CD4-positive, CD25-positive, alpha-beta regulatory T cell (primary cell): ENCODE measurements at places on chromosomes 11 and 22.

DNA sequence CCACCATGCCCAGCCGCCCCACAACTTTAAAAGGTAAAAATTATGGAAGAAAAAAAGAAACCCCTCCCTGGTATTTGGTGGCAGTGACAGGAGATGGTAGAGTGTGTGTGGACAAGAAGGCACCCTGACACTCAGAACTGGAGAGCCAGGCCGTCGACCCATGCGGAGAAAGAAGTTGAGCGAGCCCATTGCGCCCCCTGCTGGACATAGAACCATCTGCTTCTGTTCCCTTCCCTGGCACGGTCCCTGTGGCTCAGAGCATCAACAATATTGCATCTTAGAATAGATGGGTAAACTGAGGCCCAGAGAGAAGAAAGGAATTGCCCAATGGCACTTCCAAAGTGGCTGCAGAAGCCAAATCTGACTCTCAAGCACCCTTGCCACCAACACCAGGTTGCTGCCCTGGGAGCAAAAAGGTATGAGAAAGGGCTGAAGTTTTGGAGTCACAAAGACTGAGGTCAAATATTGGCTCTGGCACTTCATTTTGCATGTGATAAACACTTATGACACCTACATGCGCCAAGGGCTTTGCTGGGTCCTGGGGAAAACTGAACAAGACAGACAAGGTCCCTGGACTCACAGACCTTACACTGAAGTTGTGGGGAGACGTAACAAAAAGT is 8.6 kb downstream of the MRPL11 start:
- DNase-seq: peak; percentile 77

GRCh38 chr11:34926101-34926830 is 9.8 kb downstream of the PDHX start:
- DNase-seq: peak; percentile 7

GRCh38 chr11:82754410-82754809 is 20.7 kb upstream of the FAM181B start:
- DNase-seq: no peak

- DNase-seq: no peak
These were observed 76.4 kb downstream of the TMEM135 start for GRCh38 chr11:87114093-87114492.

GRCh38 chr11:36996795-36997194 is 398.8 kb upstream of the RAG2 start:
- DNase-seq: no peak

DNA sequence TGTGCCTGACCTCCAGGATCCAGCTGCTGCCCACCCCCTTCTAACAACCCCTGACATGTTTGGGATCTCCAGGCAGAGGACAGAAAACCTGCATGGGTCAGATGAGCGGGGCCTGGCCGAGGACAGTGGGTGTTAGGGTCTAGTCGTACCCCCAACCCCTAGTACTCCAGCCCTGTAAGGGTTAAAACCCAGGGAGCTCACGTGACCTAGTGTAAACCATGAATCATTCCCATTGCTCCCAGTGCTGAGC is 89.1 kb upstream of the CRYBB3 start:
- DNase-seq: no peak

DNA sequence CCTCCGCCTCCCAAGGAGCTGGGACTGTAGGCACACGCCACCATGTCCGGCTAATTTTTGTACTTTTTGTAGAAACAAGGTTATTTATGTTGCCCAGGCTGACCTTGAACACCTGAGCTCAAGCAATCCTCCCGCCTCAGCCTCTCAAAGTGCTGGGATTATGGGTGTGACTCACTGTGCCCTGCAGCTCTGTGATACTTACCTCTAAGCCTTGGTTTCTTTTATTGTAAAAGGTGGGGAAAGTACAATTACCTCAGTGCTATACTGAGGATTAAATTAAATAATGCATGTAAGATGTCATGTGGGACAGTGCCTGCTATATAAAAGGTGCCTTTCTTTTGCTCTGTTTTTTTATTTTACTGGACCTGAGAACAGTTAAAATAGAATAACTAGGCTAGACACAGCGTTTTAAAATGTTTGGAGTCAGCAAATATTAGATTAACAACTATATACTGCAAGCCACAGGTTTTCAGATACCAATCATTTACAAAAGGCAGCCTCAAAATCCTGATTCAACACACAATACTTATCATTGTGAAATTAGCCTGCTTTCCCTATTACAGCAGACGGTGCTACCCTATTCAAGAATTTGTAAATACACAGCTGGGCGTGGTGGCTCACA is 30.0 kb downstream of the PRR14L start:
- DNase-seq: no peak

DNA sequence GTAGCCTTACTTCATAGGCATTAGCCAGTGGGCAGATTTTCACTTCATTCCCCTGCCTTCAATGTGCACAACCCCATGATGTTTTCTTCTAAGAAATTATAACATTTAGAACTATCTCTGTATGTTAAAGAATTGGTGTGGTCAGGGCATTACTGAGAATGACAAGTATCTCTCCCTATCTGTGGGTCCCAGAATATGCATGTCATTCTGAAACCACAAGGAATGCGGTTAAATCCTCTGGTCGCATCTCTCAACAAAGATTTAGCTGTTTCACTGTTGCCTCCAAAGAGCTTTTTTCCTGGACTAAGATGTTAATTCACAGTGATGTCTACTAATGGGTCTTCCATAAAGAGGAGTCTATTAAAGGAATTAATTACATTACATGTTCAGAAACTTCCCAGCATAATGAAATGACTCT is 62.7 kb downstream of the LIF start:
- DNase-seq: no peak

DNA sequence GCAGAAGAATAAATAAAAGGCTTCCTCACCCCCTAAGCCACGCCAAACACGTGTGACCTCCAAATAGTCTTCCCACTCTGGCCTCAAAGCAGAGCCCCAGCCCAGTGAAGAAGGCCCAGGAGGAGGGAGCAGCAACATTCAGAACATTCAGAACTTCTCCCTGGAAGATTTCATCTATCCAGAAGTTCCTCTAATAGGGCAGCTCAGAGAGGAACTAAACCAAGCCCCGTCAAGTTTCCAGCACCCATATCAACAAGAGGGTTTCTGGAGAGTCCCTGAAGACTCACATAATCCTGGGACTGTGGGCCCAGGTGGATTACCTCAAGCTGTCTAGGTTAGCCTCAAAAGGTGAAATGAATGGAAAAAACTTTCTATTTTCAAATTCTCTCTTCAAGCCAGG is 39.4 kb downstream of the PC start:
- no peak for DNase-seq
